ENCODE measurements at places on chromosomes 3 and 15.
A peak's percentile ranks its signal among the peaks of the same experiment; 100 is the strongest.

DNA sequence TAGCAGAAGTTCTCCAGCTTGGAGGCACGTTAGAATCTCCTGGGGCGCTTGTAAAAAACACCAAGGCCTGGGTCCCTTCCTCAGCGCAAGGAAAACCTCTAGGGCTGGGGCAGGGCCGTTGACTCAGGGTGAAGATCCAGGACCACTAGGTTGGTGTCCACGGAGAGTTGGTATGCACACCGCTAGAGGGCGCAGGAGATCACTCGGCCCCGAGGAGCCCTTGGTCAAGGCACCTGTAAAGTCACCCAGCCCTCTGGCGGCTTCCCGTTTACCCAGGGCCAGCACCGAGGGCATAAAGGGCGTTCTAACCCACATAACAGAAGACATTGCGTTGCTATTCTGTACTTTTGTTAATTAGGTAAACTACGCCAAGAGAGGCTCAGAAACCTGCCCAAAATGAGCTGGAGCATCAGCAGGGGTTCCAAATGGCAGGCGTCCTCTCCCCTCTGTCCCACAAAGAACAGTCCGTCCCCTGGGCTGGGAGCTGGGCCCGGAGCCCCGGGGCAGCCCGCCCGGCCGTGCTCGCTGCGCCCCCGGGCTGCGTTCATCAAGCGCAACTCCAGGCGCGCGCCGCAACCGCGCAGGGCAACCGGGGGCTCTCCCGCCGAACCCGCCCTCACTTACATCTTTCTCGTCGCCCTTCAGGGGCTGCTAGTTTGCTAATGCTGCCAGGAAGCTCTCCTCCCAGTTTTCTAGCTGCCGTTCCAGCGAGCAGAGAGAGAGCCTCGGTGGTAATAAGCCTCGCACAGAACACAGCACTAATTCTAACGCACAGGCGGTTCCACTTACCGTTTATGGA, 332.1 kb downstream of the ARRDC4 start:
- DNase-seq = no peak

GRCh38 chr15:62781081-62781497, 261.5 kb upstream of the TPM1 start:
- no peak for DNase-seq

DNA sequence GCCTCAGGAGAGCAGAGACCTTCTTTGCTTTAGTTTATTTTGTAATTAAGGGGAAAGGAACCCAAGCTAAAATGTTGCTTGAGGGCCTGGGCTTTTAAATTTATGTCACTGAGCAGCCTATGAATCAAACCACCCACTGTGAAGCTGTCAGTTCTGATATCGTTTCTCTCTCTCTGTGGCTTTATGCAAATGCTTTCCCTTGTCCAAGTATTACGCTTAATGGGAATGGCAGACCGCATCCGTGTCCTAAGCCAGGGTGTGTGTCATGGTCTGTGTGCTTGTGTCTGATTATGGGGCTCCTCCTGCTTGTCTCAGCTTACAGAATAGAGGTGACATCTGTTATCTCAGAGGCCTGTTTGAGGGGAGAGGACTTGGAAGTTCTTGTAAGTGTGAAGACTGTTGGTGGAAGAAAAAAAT, 82.4 kb downstream of the EBLN2 start:
- DNase-seq = no peak

DNA sequence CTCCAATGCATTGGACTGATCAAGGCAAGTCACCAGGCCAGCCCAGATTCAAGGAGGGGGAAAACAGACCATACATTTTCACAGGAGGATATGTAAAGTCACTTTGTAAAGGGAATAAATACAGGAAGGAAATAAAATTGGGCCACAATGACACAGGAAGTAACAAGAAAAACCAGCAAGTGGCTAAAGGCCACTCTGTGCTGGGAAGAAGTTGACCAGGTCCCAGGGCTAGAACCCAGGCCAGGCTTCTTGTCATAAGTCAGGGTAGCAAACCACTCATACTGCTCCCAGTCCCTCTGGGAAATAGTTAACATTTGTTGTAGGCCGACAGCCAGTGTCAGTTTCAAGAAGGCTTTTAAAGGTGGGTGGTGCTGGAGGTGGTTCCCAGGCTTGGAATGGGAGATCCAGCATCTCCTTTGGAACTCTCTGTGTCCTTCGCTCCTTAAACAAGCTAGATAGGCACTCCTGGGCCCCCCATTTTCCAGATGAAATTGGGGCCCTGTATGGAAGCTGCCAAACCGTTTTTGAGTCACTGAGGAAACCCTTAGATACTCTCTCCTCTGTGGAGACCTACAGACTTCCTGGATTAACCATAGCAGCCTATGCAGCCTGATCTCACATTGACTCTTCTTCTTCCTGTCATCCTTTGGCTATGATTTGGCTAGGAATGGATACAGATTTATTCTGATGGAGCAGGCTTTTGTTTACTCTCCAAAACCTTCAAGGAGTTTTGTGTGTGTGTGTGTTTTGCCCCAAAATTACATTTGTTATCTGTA, 14.7 kb upstream of the EDC3 start:
- no peak for DNase-seq

GRCh38 chr15:85168642-85169173, 187.1 kb downstream of the PDE8A start:
- DNase-seq = no peak

DNA sequence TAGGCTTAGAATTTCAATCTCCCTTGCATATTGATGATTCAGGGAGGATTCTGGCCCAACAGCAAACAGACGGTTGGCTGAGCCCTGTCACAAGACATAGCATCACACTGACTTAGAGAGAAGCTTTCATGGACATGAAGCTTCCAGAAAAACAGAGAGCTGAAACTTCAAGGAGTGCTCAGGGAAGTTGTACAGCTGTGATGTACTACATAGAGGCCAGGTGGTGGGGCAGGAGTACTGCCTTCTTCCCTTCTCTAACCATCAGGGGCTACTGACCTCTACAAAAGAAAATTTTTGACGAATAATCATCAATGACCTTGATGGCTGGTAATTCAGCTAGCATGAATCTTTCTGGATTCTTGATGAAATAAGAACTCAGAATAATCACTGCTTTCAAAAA, 378.5 kb downstream of the ERC2 start:
- no peak for DNase-seq

GRCh38 chr15:99749386-99749785, 16.1 kb upstream of the LYSMD4 start:
- no peak for DNase-seq

DNA sequence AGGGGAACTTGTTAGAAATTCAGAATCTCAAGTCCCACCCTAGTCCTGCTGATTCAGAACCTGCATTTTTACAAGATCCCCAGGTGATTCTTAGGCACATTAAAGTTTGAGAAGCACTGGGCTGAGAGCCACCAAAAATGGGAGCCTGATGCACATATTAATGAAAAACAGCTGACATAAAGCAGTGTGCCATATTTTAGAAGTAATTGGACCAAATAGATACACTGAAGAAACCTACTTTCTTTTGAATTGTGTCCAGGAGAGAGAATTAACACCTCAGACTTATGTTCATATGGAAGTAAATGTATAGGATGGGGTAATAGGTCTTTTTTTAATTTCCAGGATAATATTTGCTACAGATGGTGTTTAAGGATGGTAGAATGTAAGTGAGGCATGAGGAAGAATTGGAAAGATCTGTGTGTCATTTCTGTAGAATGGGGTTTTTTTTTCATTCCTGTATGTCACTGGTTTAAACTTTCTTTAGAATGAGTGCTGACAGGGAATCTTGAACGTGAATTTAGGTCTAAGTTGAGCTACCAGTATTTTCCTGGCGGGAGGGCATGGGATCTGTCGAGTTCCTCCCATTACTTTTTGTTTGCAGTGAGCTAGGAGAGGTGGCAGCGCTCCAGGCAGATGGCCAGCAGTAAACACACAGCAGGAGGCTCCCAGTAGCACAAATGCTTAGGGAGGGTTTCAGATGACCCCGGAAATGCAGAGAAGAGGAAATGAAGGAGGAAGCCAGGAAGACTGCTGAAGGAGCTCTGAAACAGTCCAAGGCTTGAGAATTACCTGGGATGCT, 185.6 kb downstream of the PLCL2 start:
- no peak for DNase-seq

- no peak for DNase-seq
These were observed 242.9 kb downstream of the WNT5A start for GRCh38 chr3:55244247-55244646.

- DNase-seq = no peak
These were observed 15.9 kb downstream of the ARHGAP31 start for GRCh38 chr3:119310071-119310470.

DNA sequence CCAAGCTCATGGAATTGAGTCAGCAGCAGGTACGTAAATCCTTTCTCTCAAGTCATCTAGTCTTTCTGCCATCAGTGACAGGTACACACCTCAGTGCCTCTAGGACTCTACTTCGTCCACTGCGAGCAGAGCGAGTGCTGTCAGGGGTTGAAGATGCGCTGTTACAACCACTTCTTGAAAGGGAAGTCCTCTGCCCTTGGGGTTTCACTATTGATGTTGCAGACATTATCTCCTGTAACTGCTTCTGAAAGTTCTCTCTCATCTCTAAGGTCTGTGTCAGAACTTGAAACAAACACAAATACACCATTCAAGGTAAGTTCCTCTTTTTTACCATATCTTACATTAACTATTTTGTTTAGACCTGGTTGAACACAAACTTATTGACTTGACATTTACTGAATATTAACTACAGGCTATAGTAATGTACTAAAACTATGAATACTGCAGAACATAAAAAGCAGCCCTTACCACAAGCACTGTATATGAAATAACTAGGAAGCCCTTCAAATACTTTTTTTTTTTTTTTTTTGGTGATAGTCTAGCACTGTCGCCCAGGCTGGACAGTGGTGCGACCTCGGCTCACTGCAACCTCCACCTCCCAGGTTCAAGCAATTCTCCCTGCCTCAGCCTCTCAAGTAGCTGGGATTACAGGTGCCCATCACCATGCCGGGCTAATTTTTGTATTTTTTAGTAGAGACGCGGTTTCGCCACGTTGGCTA, 41.5 kb downstream of the TOPBP1 start:
- no peak for DNase-seq

GRCh38 chr15:72227192-72227586, 3.8 kb downstream of the PKM start:
- DNase-seq = peak; percentile 10

- DNase-seq = no peak
These were observed 4.9 kb upstream of the PAK6 start for GRCh38 chr15:40233727-40234577.

GRCh38 chr15:59199626-59200465, 6.8 kb upstream of the LDHAL6B start:
- no peak for DNase-seq

DNA sequence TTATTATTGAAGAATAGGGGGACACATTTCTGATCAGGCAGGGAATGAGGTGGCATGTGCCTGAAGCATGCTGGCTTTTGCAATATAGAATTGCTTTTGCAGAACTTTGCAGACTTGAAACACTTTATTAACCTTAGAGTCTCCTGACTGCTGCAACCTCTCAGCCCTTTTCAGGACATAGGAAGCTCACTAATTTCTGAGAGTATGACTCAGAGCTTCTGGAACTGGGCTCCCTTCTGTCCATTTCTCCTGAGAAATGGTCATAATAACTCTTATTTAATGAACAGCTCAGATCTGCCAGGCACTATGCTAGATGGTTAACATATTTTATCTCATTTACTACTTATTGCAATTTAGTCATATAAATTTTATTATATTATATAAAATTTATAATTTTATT, 38.6 kb upstream of the DGKG start:
- DNase-seq = no peak

DNA sequence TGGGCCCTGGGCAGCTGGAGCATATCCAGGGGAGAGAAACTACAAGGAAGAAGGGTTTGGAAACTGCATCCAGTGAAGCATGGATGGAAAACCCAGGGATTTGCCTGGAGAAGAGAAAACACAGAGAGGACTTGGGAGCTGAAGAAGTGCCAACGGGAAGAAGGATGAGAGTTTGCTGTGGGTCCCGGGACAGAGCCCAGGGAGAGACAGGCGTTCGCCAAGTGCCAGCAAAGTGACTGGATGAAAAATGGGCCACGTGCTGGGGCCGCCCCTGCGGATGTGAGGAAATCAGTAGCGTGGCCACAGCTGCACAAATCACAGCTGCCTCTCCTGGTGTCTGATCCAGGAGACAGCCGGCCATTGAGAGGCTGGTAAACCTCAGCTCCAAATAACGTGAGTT, 70.4 kb downstream of the HES1 start:
- DNase-seq = no peak

DNA sequence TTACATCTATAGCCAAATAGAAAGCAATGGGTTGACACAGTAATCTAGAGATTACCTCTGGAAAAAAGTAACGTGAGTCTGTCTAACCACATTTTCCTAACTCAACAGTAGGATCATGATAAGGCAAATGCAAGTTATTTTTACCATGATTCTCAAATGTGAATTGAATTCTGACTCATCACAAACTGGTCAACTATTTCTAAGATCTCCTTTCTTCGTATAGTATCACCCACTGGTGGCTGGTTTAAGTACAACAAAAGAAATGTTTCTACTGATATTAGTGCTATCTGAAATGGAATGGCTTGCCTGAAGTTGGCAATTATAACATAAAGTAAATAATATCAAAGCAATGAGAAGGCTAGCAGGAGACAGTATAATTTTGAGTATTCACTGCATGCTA, 102.2 kb downstream of the ABI3BP start:
- DNase-seq = no peak

GRCh38 chr15:56798639-56799038, 65.3 kb upstream of the ZNF280D start:
- DNase-seq = no peak

Measured in pons (tissue), 1 donor.